ENCODE measurements at places on chromosomes 1 and 21.

DNA sequence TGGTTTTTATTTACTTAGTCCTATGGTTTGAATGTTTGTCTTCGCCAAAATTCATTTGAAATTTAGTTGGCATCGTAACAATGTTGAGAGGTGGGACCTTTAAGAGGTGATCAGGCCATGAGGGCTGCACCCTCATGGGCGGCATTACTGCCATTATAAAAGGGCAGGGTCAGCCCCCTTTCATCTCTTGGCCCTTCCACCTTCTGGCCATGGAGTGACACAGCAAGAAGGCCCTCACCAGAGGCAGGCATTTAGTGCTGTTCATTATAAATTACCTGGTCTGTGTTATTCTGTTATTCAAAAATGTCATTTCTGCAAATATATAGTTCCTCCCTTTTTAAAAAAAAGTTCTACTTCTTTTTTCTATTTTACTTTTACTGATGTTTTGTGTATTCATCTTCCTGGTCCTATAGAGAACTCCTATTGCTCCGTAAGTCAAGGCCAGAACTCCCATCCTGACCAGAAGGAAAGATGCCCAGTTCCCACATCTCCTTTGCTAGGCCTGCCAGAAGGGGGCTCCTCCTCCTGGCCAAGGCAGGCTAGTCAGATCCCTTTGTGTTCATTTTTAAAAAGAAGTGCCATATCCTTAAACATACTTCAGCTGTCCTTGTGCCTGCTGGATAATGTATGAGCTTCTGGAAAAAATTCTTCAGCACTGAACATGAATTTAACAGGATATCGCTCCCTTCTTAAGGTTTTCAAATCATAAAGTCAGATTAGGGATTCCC lies 10.0 kb upstream of the LBR start:
- no peak for DNase-seq

DNA sequence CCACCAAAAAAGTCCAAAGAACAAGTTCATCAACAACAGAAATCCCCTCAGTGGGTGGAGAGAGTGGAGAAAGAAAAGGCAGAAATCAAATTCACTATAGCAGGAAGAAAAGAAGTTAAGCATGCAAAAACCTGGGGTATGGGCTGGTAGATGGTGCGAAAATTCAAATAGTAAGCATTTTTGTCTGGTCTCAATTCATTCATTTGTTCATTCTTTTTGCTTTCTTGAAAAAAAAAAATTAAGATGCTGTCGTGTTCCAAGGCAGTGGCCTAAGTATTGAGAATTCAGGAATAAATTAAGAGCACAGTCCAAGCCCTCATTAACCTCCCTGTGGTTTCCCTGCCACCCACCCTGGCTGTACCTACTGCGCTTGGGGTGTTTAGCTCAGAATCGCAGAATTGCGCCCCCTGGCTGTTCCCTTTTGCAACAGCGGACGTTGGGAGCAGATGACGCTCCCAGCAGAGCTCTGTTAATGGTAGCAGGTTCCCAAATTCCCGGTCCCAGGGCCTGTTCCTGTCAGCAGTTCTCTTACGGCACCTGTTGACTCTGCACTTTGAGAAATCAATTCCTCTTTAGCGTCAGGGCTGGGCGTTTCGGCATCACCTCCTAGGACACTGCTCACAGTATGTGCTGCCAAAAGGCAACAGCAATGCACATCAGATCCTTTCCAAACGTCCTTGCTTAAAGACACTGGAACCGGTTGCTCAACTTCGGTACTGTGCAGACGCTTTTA lies 34.0 kb upstream of the SSX2IP start:
- DNase-seq, result peak; percentile 27

DNA sequence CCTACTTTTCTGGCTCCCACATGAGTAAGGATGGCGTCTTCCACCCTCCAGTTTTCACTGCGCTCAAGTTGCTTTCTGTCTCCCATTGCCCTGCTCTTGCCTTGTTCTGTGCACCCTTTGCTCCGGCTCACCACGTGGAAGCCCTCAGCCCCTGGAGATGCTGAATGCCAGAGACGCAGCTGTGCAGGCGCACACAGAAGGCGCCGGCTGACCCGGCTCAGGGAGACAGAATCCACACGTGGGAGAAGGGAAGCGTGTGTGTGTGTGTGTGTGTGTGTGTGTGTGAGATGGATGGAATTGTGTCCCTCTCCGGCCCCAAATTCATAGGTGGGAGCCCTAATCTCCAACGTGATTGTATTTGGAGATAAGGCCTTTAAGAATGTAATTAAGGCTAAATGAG lies 118.2 kb upstream of the ERRFI1 start:
- DNase-seq, result no peak

DNA sequence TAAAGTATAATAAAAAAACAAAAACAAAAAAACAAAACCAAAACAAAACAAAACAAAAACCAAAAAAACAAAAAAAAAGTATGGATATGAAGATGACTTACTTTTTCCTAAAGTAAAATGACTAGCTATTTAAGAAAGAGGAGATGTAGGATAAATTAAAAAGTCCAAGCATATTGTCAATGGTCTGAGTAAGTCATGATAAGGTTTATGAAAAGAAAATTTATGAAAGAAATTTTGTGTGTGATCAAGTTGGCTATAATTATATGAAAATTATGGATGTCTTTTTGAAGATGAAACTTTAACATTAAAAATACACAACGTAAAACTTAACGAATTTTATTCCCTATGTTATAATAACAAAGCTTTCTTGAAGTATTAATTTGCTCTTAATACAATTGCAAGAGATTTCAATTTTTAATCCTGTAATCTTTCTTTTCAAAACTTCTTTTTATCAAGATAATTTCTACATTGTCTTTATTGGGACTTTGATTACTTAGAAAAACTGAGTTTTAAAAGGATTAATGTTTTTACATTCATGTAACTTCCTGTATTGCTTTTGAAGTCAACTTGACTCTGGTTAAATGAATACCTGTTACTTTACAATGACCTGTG lies 200.9 kb upstream of the IVNS1ABP start:
- no peak for DNase-seq

GRCh38 chr1:16614361-16615252 lies 1.2 kb upstream of the NBPF1 start:
- peak; percentile 1 for DNase-seq

GRCh38 chr1:164699815-164700491 lies 141.0 kb downstream of the PBX1 start:
- DNase-seq, result no peak
